ENCODE measurements at places on chromosomes 2 and 18. TPM values are rescaled to one million over a fixed set of nuclear protein-coding genes. Genes with fewer than 3 reads are reported as not detected.

PARD6G gene
- not detected for polyA plus RNA-seq

NEU2 gene
- polyA plus RNA-seq: not detected

CYP26B1 gene
- polyA plus RNA-seq: 1.1 TPM

FKBP1B gene
- 4.2 TPM for polyA plus RNA-seq

KATNAL2 gene
- polyA plus RNA-seq: 6.4 TPM

DSC2 gene
- 0.06 TPM for polyA plus RNA-seq

HYCC2 gene
- 19.8 TPM for polyA plus RNA-seq

Measured in Purkinje cell (primary cell).